ENCODE measurements at places on chromosomes 11 and 22.

DNA sequence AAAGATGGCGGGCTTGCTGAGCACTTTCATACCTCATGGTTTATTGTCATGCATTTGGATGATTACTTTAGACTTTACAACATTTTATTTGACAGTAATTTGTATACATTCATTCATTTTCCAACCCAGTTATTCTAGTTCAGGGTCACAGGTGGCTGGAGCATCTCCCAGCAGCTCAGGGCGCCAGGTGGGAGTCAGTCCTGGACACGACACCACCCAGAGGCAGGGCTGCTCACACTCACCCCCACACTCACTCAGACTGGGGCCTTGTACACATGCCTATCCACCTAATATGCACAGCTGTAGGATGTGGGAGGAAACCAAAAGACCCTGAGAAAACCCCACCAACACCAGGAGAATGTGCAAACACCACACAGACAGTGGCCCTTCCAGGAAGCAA, 123.9 kb downstream of the OPCML start:
- DNase-seq, result no peak

DNA sequence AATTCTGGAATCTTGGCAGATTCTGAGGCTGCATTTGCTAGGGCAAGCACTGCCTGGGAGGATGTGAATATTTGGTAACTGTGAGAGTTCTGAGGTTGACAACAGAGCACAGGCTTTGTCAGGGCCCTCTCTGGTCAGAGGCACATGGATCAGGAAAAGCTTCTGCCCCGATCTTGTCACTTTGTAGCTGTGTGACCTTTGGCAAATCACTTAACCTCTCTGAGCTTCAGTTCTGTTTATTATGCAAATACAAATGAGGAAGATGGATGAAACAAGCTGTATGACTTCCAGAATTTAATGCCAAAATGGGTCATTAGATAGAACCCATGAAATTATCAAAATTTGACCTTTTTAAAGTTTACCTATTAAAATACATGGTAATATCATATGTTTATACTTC, 94.9 kb downstream of the SEZ6L start:
- no peak for DNase-seq

DNA sequence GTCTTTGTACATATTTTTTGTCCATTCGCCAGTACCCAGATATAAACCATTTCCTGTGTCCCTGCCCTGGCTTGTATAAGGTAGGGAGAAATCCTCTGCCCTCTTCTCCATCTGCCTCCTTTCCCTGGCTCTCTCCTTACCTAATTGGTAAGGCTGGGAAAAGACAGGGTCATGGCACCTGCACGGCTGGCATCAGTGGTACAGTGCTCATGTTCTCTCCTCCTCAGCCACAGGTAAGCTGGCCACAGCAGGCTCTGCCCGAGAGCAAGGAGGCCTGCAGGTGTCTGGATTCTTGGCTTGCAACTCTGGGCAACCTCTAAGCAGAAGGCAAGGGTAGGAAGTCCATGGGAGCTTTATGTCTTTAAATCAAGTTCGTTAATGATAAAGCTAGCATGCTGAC, 419.9 kb downstream of the BUD13 start:
- DNase-seq, result no peak

DNA sequence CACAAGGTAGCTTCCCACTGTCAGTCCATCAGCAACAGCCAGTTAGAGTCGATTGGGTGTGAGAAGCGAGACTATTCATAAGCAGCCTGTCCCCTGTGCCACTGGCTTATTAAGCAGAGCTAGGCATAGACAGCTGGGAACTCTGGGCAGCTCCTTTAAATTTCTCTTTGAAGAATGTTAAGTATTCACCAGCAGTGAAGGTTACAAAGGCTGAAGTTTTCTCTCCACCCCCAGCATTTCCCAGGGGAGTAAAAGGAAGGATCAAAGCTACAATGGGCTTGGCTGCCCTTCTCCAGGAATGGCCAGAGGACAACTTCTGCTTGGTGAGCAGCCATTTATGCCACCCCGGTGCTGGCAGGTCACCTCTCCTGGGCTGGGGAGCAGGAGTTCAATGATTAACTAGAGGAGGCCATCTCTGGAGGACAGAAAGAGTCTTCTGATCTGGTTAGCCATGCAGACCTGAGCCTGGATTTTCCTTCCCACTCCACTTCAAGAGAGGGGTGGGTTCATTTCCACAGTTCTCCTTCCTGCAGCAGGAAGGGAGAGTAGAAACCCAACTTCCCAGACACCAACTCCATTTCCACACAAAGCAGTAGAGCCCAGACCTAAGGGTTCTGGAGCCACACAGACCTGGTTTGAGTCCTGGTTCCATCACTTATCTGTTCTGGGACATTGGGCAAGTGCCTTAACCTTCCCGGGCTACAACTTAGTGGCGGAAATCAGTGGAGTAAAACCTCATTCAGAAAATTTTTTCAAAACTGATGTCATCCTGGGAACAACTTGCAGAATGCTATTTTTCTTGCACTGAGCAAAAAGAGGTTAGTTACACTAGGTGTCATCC, 22.6 kb downstream of the POU2AF3 start:
- no peak for DNase-seq

GRCh38 chr11:20201231-20201630, 41.0 kb upstream of the DBX1 start:
- DNase-seq, result no peak

DNA sequence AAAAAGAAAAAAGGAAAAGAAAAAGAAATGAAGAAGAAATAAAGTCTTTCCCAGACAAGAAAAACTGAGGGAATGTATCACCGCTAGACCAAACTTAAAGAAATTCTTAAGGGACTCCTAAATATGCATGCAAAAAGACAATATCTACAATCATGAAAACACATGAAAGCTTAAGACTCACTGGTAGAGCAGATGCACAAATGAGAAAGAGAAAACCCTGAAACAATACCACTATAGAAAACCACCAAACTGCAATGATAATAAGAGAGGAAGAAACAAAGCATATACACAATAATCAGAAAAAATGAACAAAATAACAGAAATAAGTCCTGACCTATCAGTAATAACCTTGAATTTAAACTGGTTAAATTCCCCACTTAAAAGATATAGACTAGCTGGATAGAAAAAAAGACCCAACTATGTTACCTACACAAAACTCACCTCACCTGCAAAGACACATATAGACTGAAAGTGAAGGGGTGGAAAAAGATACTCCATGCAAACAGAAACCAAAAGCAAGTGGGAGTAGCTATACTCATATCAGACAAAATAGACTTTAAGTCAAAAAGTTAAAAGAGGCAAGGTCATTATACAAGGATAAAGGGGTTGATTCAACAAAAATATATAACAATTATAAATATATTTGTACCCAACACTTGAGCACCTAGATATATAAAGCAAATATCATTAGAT, 61.3 kb upstream of the NARS2 start:
- DNase-seq, result no peak

DNA sequence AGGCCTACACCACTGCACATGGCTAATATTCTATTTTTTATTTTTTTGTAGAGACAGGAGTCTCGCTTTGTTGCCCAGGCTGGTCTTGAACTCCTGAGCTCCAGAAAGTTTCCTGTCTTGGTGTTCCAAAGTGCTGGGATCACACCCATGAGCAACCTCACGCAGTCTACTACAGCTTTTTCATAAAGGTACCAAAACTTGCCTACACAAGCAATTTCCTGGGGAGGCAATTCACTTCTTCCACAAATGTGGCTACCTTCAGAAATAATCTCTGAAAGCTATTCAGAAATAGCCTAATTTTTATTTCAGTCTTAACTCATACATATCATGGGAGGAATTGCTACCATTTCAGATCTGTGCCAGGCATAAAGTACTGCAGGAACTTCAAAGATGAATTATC, 11.4 kb downstream of the SLC35F2 start:
- DNase-seq, result no peak

DNA sequence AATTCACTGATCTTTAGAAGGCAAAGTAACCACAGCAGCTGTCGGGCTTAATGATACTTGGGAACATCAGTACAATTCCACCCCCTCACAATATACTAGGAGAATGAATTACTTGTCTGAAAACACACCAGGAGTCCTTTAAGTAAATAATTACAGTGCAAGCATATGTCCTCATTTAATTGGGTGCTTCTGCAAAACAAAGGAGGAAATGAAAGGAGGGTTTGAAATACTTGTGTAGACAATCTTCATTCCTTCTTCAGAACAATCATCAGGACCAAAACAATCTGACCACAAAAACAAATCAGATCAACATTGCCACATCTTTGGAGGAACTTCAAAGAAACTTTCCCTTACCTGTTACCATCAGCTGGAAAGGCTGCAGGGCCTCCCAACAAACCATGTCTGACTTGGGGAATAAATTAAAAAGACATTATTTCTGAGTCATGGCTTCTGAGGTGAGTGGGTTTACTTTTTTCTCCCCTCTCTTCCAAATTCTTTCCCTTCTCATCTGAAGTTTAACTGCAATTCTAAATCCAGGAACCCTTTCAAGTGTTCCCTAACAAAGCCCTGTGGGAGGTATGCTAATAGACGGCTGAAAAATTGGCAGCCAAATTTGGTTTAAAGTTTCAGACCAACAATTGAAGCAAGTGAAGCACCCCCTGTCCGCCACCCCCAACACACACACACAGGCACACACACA, 12.5 kb upstream of the CCDC117 start:
- DNase-seq, result no peak

DNA sequence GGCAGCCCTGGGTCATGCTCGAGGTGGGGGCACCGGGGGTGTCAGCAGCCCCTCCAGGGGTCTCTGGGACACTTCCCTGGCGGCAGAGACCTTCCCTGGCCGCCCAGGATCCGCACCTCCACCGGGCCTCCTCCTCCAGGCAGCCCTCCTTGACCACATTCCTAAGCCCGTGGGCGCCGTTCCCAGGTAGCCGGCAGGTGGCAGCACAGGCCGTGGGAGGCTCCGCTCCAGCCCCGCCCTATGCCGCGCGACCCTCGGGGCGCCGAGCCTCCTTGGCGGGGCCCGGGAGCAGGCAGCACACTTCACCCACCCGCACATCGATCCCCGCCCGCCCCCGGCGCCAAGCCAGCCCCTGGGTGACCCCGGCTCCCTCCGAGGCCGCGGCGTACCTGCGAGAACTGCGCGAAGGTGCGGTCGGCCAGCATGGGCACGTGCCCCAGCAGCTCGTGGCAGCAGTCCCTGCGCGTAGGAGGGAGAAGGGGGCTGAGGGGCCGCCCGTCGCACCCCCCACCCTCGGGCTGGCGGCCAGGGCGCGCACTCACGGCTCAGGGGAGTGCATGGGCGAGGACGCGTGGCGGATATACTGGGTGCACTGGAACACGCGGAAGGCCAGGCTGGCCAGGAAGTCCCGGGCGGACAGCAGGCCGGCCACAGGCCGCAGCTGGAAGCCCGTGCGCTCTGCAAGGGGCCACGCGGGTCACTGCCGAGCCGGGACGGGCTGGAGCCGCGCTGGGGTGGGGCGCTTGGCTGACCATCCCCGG, 5.3 kb upstream of the INS start:
- peak; percentile 36 for DNase-seq

DNA sequence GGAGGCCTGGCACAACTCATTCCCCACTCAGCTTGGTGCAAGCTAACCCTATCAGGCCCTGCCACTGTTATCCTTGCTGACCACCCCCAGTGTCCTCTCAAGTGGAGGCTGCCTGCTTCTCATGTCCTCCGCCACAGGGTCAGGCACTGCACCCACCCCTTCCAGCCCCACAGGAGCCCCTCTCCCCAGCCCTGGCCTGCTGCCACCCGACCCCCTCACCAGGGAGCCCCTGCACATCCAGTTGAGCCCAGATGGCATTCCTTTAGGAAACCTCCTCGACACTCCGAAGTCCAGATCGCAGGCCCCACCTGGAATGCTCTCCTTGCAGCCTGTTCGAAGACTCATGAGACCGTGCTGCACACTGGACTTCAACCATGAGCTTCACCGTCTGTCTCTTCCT, 28.0 kb upstream of the IL17RA start:
- no peak for DNase-seq

DNA sequence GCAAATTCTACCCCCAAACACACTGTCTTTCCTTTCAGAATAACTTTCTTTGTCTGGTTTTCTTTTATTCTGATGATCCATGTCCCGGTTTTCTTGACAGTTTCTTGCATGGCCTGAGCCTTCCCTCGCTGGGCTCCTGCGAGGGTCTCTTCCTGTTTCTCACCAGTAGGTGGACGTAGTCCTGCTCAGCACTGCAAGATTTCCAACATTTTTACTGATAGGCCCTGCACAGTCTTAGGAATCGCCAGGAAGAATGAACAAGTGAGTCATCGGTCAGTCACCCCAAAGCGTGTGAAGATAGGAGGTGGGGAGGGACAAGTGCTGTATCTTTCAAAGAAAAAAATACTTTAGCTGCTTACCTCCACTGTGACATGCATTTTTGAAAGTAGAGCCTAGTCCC, 16.9 kb upstream of the KIRREL3 start:
- DNase-seq, result no peak

- DNase-seq, result no peak
Observed at GRCh38 chr11:103619480-103619879, 417.0 kb upstream of the DDI1 start.

GRCh38 chr11:130487924-130488815, 39.7 kb downstream of the ADAMTS15 start:
- DNase-seq, result no peak

GRCh38 chr22:36405671-36406538, 18.1 kb upstream of the MYH9 start:
- peak; percentile 34 for DNase-seq

GRCh38 chr11:100637706-100638105, 49.4 kb upstream of the ARHGAP42 start:
- no peak for DNase-seq

DNA sequence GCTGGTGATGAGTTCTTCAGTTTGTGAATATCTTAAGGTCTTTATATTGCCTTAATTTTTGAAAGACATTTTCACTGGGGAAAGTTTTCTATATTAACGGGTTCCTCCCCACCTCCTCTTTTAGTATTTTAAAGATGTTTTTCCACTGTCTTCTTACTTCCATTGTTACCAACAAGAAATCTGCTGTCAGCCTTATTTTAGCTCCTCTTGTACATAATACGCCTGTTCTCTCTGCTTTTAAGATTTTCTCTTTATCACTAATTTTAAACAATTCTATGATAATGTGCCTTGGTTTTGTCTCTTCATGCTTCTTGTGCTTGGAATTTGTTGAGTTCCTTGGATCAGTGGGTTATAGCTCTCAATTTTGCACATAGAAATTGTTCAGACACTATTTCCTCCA, 280.4 kb downstream of the DCDC1 start:
- no peak for DNase-seq

- DNase-seq, result peak; percentile 47
Observed at GRCh38 chr22:21866833-21867527, 465 bp downstream of the MAPK1 start.

DNA sequence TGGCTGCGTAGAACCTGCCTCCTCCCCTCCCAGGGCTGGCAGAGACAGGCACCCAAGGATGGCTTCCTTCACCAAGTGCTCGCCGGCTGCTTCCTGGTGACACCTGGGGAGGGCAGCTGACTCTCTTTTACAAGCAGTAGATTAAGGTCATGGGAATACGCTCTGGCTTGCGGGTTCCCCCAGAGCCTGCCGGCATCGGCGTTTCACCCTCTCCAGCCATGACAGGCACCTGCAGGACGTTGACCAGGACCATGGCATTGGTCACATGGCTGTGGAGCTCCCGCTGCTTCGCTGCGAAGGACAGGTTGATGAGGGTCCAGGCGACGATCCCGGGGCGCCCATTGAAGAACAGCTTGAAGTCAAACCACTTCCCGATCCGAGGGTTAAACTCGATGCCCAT, 9.5 kb downstream of the DHCR7 start:
- no peak for DNase-seq
